ENCODE measurements at places on chromosomes 11 and 22.

GRCh38 chr11:24390762-24391161, 106.1 kb upstream of the LUZP2 start:
- DNase-seq, result no peak

DNA sequence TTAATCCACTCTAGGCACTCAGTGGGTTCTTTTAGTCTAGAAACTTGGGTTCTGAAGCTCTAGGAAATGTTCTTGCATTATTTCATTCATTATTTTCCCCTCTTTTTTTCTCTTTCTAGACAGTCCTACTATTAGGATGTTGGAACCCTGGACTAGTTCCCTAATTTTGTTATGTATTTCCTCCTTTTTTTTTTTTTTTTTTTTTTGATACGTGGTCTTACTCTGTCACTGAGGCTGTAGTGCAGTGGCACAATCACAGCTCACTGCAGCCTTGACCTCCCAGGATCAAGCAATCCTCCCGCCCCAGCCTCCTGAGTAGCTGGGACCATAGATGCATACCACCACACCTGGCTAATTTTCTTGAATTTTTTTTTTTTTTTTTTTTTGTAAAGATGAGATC, 9.4 kb downstream of the UPB1 start:
- no peak for DNase-seq

DNA sequence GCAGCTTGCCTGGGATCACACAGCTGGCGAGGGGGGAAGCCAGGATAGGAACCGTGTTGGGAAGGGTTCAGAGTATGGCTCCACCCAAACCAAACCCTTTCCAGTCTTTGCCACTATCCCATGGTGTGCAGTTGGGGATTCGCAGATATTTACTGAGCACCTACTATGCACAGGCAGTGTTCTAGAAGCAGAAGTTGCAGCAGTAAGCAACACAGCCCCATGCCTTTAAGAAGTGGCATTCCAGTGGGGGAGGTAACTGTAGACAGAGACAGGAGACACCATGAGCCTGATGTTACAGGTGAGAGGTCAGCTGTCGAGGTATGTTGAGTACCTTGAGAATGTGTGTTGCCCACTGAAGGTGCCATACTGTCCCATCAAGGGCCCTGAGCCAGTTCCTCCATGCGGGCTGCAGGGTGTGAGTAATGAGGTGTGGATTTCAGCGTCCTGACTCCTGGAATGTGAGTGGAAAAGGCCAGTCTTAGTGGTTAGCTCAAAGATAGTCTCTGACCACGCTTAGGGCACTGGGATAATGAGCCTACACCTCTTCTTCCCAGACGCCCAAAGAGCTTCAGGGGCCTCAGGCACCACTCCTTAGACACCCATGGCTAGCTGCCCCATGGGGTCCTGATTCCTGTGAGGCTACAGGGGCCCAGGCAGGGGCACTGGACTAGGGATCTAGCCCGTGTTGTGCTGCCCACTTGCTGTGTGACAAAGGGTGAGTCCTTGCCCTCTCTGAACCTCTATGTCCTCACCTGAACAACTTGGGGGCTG, 71.8 kb upstream of the TP53I11 start:
- DNase-seq, result no peak

- DNase-seq, result no peak
Measured at GRCh38 chr22:41732096-41732772, 32.9 kb downstream of the MEI1 start.

DNA sequence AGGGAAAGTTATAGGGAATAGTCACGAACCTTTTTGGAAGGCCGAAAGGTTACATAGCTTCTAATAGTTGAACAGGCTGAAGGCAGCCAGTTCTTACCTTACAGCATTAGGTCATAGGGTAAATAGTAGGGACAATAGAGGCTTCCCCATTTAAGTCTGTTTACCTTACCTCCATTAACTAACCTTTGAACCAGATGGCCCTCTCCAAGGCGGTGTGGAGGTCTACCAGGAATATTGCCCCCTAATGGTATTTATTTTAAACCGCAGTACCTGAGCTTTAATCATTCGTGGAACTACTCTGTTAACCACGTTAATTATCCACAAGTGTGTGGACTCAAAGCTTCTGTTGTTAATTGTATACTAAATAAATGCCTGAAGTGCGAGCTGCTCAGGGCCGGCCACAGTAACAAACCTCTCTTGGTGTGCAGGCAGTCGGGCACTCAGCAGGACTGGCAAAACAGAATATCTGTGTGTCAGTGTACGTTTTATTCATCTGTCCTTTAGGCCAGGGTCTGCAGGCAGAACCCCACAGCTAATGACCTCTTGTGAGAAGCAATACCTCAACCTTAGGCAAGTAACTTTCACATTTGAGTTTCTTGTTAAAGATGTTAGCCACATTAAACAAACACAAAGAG, 81.7 kb downstream of the PRCP start:
- DNase-seq, result no peak

GRCh38 chr11:3775736-3776406, 21.5 kb downstream of the NUP98 start:
- DNase-seq, result no peak

DNA sequence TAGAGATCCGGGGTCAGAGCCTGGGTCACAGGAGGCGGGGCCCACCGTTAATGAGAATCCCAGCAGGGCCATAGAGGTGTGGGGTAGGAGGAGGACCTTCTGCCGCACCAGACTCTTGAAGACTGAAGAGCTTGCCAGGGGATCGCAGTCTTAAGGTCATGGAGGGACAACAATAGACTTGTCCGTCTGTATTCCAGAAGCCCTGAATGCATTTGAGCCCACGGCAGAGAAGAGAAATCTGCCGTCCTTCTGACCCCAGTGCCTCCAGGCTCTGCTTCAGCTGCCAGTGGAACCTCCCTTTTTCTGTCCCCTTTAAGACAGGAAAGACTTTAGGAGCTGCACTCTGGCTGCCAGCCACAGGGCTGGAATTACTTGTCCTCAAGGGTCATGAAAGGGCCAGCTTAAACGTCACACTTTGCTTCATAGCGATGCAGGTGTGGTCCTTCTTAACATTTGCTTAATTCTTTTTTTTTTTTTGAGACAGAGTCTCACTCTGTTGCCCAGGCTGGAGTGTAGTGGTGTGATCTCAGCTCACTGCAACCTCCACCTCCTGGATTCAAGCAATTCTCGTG, 15.5 kb upstream of the ST3GAL4 start:
- no peak for DNase-seq

DNA sequence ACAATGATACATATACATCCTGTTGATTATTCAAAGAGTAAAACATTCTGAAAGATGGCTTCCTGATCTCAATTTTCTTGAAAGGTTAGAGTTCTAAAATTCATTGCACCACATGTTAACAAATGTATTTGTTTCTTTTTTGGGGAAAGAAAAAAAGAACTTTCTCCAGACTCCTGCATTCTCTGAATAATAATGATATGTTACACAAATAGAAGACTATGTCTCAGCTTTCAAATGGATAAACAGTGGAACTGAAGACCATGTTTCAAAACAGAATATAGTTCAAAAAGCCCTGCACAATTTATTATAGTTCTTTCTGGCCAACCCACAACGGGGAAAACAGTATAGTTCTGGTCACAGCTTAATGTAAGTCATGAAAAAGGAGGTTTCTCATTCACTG, 277.0 kb downstream of the SBF2 start:
- DNase-seq, result no peak

- DNase-seq, result peak; percentile 52
Measured at GRCh38 chr11:67634366-67635230, 4.9 kb upstream of the NUDT8 start.

GRCh38 chr11:60360621-60361020, 17.7 kb upstream of the MS4A7 start:
- DNase-seq, result no peak

All from H7 (cell line).